ENCODE measurements at places on chromosomes 2 and 18. TPM values are rescaled to one million over a fixed set of nuclear protein-coding genes. Genes with fewer than 3 reads are reported as not detected.

The RPRM gene
- polyA plus RNA-seq = 4.1 TPM

DNA sequence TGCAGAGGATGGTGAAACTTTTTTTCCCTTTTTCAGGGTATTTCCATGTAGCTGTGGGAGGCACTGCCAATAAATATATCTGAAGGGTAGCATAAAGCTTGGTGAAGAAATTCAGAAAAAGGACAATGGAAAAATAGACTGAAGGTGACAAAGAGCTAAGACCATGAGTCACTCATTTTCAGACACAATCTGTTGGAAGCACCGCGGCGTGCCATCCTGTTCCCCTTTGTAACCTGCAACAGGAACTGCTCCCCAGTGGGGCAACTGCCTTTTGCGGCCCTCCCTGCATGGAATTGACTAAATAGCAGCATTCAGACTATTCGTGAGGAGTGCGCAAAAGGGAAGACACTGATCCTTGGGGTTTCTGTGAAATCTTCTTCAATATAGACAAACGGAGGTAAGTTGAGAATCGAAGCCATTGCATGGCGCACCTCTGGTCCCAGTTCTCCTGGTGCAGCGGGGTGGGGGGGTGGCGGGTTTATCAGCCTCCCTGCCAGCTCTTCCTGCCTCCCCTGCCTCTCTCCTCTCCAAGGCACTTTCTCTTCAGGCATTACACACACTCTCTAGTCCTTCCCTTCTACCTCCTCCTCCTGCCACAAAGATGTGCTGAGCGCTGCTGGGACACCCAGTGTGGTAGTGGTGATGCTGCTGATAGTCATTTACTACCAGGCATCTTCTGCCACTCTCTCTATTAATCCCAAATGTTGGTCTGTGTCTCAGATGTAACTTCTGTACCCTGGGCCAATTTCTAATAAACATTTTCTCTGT, 126.2 kb upstream of the TMEM200C start:
- no peak for DNase-seq

The CD28 gene
- polyA plus RNA-seq = 1.7 TPM

- no peak for DNase-seq
Measured at GRCh38 chr2:67871686-67872412, 191.0 kb downstream of the C1D start.

DNA sequence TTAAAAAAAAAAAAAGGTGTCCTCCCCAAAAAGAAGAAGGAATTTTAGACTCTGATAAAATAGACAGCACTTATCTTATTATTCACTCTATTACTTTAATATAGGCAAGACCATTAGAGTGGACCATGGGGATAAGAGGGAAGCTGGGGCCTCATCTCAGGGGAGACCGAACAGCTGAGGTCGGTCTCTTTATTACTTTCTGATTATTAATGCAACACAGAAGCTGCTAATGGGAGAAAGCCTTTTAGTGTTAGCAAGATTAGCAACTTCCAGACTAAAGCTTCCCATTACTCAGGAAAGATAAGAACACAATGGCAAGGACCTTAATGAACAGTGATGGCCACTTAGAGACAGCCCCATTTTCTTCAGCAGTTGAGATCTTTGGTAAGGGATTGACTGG, 135.5 kb downstream of the TMEFF2 start:
- DNase-seq = no peak

The CYP27C1 gene
- polyA plus RNA-seq = 7.0 TPM

The SH3YL1 gene
- 113 TPM for polyA plus RNA-seq
